ENCODE measurements at places on chromosomes 3 and 15.

DNA sequence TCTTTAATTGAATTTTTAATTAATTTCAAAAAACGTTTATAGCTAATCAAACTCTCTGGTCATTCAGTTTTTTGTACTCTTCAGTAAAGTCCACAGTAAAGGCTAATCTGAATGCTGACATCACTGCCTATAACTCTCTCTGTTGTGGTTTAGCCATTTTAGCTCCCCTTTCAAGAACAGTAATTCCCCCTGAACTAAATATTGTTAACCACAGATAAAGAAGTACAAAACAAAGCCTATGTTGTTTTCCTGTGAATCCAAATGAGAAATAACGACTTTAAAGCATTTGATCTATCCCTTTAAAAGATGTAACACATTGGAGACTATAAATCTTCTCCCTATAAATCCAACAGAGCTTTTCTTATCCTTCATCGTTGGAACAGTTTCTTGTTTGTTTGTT is 94.2 kb downstream of the ZBTB20 start:
- DNase-seq = no peak

- DNase-seq = no peak
Observed at GRCh38 chr3:177279118-177279815, 82.0 kb upstream of the TBL1XR1 start.

DNA sequence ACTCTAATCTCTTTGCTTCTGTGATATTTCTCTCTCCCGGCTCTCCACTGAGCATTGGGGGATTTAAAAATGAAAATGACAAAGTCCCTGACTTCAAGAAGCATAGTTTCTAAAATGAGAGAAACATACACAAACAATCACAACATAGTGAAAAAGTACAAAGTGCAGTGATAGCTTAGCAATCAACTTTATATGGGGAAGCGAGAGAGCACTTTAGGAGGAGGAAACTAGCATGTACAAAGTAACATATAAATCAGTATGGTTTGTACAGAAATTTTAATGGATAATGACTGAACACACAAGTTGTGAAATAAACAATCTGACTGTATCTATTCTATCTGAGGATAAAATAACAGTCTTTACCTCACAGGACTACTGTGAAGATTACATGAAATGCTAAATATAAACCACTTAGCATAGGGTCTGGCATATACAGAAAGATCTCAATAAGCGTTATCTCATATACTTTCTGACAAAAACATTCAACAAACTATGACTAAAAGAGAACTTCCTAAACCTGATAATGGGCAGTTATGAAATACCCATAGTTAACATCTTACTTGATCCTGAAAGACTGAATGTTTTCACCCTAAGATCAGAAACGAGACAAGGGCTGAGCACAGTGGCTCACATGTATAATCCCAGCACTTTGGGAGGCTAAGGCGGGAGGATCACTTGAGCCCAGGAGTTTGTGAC is 61.2 kb downstream of the PEAK1 start:
- DNase-seq = no peak

DNA sequence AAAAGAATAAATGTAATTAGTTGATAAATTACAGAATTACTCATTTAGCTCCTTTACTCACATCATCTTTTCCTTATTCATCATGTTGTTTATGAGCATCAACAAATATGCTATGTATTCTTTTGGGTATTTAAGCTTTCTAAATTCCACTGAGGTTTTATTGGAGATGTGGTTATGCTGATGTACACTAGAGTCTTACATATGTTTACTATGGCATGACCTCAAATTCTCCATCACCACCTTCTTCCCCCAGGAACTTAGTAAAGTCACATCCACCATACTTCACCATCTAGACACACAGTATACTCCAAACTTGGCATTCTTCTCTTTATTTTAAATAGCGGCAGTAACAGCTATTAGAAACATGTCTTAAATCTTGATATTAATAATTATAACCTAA is 74.1 kb upstream of the MELTF start:
- no peak for DNase-seq

DNA sequence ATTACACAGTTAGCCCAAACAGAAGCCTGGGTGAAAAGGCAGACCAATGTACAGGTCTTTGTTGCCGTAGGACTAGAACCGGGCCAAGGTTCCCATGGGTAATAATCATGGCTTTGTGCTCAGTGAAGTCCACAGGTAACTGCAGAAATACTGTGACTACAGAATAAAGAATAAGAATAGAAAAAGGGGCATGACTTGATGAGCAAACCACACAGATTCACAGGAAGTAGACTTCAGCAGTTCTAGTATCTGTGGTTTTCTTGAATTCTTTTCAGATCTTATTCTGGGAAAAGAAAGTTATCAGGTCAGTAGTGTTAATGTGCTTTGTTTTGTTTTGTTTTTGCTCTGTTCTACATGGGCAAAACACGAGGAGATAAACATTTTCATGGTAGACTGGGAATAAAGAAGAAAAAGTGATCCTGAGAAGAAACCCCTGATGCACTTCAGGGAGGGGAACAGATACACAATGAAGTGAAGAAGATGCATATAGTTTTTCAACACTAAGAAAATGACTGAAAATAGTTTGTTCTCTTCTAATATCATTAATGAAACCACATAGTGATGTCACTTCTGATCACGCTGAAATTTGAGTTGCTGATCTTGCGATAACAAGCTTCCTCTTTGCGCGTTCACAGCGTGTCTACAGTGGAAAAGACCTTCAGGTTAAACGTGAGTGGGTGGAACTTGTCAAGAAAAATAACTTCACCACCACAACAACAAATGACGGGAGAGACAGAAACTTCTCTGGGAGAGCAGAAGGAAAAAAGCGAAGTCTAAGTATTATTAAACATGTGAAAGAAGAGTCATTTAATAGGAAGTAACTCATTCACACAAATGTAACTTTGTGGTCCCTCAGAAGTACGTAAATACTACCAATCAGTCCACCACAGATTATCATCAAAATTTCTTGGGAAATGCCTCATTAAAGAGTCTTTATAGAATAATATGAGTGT is 315.8 kb upstream of the SATB1 start:
- no peak for DNase-seq

GRCh38 chr3:182716114-182716688 is 77.1 kb upstream of the ATP11B start:
- DNase-seq = no peak

DNA sequence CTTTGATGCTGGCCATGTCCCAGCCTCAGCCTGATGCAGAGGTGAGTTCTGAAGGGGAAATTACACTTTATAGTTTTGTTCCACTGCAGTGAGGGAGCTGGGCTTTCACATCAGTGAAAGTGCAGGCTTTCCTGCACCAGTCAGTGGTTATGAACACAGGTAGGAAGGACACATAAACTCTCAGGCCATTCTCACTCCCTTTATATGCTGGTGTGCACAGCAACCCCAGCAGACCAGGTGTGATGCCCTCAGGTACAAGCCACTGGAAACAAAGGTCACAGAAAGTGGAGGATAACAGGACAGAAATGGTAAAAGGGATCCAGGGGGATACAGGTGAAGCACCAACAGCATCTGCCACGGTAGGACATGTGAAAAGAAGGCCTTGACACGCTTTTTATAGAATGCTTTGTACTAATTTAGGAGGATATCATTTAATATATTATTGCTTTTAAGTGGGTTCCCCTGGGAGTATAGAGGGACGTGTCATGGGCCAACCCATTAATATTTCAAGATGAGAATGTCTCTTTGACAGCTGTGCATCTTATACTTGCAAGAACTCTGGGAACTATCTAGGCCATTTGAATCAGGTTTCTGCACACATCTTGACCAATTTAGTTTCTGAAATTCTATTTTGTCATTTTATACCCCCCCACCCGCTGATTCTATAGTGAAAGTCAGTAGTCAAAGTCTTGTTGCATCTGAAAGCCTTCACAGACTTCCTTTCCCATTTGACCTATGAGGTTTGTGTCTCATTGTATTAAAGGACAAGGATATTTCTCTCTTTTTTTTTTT is 25.0 kb upstream of the BLM start:
- no peak for DNase-seq
